ENCODE measurements at places on chromosomes 5 and 9.

- DNase-seq = no peak
Observed at GRCh38 chr5:6464441-6464840, 15.8 kb downstream of the UBE2QL1 start.

DNA sequence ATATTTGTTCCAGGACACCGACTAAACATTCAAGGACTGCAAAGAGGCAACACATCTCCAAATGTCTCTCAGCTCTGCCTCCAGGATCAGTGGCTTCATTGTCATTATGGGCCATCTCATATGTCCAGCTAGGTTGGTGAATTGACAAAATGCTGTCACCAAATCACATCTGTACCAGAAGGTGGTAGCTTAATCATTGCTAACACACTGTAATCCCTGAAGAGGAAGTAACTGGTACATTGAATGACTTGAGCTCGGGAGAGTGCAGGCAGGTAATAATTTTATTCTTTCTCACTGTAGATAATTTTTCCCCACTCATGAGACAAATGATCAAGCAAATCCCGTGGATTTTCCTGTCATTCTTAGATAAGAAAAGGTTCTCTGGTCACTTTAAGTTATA is 169.8 kb downstream of the SEMA6A start:
- DNase-seq = no peak

DNA sequence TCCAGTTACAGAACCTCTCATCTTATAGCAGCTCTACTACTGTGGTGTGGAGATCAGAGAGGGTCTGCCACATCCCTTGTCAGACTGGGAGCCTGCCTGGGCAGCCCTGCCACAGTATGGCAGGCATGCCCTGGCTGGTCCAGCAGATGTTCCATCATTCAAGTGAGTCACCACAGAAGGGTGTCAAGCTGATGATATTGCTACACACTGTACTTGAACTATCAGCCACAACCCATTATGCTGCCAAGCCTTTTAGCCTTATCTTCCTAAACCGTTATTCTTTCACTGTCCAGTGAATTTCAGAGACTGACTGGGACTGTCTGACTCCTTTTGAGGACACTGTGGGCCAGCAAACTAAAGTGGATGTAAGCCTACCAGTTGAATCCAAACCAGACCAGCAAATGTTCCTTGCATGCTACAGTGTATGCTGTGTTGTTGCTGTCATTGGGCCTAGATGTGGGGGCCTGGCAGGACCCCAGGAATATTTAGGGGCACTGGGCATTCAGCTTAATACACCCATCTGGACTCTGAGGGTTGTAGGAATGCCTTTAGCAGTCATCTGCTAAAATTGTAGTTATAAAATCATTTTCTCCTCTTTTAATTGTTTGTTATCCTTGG is 202.6 kb downstream of the NR3C1 start:
- peak; percentile 21 for DNase-seq

DNA sequence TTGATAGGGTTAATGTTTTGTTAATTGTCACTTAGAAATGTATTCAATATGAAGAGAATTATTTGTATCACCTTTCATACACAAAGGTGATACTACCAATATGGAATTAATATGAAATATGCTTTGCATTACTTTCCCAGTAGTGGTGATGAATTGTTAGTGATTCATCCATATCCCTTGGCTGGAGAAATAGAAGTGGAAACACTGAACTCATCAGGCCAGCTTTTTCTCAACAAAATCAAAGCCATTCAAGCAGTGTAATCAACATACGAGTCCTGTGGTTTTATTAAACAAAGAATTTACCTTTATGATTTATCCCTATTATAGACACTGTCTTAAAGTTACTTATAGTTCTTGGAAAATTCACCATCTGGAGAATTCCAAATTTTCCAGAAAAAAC is 264.0 kb upstream of the MEF2C start:
- no peak for DNase-seq

GRCh38 chr9:107648153-107648715 is 158.7 kb upstream of the KLF4 start:
- no peak for DNase-seq

GRCh38 chr9:107569174-107569573 is 79.6 kb upstream of the KLF4 start:
- DNase-seq = no peak

- no peak for DNase-seq
Observed at GRCh38 chr9:81468084-81468595, 221.2 kb downstream of the TLE1 start.

DNA sequence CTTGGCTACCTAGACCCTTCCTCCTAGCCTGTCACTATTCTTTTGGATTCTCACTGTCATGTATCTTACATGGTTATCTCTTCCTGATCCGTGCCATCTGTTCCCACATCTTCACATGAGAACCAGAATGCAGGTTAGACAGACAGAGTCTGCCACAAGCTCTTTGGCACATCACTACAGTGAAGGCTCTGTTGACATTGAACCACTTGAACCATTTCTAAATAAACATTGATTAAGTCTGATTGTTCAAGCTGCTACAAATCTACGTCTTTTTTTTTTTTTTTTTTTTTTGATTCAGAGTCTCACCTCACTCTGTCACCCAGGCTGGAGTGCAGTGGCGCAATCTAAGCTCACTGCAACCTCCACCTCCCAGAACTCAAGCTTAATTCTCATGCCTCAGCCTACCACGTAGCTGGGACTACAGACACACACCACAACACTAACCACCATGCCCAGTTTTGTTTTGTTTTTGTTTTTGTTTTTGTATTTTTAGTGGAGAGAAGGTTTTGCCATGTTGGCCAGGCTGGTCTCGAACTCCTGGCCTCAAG is 85.1 kb upstream of the LRRTM2 start:
- no peak for DNase-seq

- DNase-seq = no peak
Observed at GRCh38 chr5:76402251-76402885, 717 bp upstream of the IQGAP2 start.

DNA sequence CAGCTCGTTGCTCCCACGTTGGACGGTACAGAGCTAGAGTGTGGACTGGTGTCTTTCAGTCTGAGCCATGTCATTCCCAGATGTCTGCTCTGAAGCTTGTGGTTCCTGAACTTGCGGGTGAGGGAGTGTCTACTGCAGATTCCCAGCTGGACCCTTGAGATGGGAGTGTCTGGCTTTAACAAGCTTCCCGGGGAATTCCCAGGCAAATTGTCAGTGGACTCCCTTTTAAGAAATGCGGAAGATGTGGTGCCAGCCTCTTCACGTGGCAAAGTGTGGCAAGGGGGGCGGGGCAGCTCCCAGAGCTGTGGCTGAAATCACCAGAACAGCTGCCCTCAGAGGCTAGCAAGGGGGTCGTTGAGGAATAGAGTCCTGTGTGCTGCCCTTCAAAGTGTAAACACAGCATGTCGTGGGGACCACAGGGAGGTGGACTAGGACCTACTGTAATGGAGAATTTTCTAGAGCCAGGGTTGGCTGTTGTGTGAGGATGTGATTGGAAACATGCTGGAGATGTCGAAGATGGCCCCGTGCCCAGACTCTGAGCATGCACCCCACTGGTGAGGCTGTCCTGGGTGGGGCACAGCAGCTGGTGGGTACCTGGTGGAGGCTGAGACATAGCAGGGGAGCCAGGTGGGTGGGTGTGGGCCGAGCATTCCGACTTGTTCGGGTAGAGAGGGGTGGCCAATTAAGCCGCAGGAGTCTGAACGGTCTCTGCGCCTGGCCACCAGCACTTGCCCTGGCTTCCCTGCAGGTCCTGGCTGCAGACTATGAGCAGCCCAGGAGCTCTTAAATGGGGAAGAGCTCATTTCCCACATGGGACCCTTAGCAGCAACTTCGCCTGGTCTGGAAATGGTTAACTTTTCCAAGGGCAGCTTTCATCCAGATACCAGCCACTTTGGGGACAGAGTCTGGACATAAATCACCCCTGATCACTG is 37.4 kb downstream of the PRRX2 start:
- DNase-seq = no peak

DNA sequence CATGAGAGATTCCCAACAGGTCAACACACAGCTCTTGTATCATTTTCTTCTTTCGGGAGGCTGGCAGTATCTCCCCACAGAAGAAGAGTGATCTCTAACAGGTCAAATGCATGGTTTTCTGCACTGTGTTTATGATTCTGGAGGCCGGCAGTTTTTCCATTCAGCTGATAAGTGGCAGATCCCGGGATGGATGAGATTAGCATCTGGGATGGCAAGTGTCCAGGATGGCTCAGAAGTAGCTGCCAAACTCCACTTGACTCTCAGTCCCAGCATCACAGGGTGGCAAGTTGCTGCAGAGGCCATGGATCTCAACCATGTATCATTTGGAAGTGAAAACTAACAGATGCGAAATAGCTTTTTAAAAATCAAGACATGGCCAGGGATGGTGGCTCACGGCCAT is 97.8 kb upstream of the SLC44A1 start:
- no peak for DNase-seq

DNA sequence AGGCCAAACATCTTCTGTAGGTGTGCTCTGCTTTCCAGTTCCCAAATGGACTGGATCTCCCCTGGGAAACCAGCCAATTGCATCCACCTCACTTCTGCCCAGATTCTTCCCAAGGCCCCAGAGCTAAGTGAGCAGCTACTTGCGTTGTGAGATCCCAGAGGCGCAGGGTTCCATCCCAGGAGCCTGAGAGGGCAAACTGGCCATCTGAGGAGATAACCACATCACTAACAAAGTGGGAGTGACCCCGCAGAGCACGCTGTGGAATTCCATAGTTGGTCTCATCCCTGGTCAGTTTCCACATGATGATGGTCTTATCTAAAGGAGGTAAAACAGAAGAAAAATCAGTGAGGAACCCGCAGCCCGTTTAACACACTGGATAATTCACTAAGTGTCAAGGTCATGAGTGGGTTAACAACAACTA is 1.7 kb downstream of the RACK1 start:
- DNase-seq = no peak

DNA sequence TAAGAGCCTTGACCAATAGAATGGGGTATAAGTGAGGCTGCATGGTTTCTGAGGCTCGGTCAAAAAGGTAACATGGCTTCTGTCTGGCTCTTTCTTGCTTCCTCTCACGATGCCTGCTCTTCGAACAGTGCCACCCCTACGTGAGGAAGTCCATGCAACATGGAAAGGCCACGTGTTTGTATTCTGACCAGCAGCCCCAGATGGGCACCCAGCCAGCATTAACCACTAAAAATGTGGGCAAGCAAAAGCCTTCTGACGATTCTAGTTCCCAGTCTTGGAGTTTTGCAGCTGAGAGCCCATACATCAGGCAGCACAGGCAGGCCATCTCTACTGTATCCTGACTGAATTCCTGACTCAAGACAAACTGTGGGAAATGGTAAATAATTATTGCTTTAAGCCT is 24.2 kb upstream of the NREP start:
- peak; percentile 48 for DNase-seq

DNA sequence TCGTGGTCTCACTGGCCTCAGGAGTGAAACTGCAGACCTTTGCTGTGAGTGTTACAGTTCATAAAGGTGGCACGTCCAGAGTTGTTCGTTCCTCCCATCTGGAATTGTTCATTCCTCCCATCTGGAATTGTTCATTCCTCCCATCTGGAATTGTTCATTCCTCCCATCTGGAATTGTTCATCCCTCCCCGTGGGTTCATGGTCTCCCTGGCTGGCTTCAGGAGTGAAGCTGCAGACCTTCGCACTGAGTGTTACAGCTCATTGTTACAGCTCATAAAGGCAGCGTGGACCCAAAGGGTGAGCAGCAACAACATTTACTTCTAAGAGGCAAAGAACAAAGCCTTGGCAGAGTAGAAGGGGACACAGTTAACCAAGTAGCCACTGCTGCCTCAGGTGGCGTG is 69.1 kb downstream of the GCNT1 start:
- DNase-seq = no peak

DNA sequence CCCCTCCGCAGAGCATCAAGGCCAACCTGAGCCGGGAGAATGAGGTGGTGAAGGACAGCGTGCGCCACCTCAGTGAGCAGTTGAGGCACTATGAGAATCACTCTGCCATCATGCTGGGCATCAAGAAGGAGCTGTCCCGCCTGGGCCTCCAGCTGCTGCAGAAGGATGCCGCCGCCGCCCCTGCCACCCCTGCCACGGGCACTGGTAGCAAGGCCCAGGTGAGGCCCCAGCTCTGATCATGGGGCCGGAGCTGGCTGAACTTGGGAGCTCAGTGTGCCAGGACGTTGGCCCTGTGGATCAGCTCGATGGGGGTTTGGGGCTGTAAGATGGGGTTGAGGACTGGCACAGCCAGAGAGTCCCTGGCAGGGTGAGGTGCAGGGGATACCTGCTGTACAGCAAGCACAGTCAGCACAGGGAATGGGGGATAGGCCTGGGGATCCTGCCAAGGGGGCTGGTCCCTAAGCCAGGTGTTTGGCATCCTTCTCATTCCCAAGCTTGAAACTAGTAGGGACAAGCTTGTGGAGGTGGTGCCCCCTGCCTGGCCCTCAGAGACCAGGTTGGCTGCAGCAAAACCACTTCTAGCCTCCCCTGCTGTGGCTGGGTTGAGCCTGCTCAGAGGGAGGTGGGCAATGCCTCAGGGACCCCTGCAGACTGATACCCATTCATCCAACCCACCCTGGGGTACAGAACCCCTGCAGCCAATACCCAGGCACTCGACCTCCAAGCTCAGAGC is 22.5 kb downstream of the OLFML2A start:
- DNase-seq = no peak

GRCh38 chr9:106291786-106292185 is 571.2 kb upstream of the ZNF462 start:
- no peak for DNase-seq

GRCh38 chr9:76688471-76689238 is 75.6 kb upstream of the PCA3 start:
- DNase-seq = no peak

- DNase-seq = peak; percentile 41
Observed at GRCh38 chr9:130143958-130144366, 28.2 kb upstream of the NCS1 start.

DNA sequence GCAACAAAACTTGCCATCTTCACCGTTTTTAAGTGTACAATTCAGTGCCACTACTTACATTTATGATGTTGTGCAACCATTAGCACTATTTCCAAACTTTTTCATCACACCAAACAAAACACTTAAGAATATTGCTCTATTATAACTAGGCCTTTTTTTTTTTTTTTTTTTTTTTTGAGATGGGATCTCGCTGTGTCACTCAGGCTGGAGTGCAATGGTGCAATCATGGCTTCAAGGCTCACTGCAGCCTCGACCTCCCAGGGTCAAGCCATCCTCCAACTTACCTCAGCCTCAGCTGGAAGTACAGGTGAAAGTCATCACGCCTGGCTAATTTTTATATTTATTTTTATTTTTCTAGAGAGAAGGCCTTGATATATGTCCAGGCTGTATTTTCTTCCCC is 22.3 kb upstream of the LMNB1 start:
- DNase-seq = no peak

DNA sequence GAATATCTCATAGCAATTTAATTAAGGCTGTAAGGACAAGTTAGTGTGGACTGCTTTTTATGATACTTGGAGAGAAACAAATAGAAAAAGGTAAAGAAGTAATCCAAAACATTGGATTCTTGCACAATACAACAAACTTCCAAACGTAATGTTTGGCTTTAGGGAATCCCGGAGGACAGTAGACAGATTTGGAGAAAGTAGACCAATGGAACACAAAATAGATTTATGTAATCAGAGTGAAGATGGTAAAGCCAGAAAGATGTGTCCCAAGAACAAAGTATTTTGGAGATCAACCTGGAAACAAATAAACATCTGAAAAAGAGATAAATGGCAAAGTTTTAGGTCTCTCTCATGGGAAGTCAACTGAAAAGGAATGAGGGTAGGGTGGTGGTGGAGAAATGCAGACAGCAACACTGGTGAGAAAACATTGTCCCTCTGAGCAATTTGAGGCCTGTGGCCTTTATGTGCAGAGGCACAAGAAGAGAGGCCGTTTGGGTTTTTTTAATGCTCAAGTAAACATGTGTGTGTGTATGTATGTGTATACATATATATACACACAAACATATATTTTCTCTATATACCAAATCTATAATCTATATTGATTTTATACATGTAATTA is 620.6 kb downstream of the PDE4D start:
- DNase-seq = no peak

GRCh38 chr5:24363789-24364481 is 280.8 kb downstream of the CDH10 start:
- peak; percentile 46 for DNase-seq

Data from KBM-7 (cell line).